ENCODE measurements at places on chromosomes 3 and 15.

GRCh38 chr15:69656271-69657030 is 203.8 kb downstream of the RPLP1 start:
- DNase-seq = no peak

DNA sequence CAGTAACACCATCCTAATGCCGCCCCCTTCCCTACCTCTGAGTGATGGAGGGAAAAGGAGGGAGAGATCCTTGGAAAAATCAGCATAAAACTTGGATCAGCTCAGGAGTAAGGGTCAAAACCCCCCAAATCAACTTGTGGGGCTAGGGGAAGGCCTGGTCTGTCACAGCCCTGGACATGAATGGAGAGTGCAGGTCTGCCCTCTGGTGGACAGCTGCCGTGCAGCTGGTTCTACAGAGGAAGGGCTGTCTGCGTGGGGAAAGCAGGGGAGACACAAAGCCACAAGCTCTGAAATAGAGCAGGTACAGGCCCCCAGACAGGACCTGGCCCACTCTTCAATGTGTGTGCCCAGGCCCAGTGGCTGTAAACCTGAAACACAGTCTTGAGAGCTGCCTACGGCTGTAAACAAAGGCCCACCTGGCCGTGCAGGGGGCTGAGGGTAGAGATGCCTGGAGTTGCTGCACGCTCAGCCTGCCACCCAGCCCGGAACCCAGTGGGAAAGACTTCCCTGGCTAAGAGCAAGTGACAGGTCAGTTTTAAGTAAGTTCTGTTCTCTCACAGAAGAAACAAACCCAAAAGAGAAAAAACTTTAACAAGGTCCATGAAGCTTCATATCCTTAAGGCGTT is 16.4 kb downstream of the CLK3 start:
- no peak for DNase-seq

DNA sequence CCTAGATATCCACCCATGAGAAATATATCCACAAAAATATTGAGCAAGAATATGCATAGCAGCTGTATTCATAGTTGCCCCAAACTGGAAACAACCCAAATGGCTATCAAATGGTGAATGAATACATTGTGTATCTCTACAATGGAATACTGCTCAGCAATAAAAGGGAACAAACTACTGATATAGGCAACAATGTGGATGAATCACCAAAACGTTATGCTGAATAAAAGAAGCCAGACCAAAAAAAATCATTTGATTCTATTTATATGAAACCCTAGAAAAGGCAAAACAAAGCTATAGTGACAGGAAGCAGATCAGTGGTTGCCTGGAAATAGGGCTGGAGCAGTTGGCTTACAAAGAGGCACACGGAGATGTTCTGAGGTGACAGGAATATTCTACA is 15.5 kb upstream of the CMTM7 start:
- no peak for DNase-seq

DNA sequence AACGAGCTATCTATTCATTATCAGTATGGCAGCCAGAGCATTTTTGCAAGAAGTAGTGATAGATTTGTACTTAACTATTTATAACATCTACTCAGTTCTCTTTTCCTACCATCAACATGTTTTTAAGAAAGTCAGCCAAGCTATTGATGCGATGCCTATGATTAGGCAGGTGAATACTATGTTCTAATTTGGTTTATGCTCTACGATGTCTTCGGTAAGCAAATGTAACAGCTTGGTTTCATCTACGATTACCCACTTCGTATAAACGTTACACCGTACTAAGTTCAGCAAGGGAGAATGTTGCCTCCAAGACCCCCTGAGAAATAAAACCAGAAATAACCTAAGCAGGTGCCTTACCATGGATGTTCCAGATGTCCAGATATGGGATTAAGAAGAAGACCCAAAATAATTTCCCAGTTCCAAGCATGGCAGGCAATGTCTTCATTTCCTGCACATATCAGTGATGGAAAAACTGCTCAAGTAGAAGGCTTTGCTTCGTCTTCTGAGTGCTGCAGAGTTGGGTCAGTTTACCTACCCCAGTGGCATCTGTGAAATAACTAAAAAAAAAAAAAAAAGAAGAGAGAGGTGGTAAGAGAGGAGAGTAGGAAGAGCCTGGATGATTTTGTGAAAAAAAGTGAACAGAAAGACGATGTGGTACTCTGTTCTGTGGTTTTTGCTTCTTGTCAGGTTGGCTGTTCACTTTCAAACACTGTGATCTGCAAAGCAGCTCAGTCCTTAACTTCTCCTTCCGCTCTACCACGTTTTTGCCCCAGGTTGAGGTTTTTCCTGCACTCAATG is at the start of gene BTLA:
Gene BTLA (minus strand): TSS at position 559 of the 798 bp plus-strand sequence. CDS start 114 bp downstream, at position 445.
- DNase-seq = no peak

GRCh38 chr3:22156868-22157267 is 405.9 kb upstream of the ZNF385D start:
- no peak for DNase-seq

GRCh38 chr3:153372326-153372725 is 210.3 kb downstream of the RAP2B start:
- no peak for DNase-seq

- no peak for DNase-seq
Observed at GRCh38 chr3:198107840-198108734, 148.1 kb downstream of the LMLN start.

- DNase-seq = no peak
Observed at GRCh38 chr3:140223631-140224030, 288.6 kb downstream of the CLSTN2 start.

DNA sequence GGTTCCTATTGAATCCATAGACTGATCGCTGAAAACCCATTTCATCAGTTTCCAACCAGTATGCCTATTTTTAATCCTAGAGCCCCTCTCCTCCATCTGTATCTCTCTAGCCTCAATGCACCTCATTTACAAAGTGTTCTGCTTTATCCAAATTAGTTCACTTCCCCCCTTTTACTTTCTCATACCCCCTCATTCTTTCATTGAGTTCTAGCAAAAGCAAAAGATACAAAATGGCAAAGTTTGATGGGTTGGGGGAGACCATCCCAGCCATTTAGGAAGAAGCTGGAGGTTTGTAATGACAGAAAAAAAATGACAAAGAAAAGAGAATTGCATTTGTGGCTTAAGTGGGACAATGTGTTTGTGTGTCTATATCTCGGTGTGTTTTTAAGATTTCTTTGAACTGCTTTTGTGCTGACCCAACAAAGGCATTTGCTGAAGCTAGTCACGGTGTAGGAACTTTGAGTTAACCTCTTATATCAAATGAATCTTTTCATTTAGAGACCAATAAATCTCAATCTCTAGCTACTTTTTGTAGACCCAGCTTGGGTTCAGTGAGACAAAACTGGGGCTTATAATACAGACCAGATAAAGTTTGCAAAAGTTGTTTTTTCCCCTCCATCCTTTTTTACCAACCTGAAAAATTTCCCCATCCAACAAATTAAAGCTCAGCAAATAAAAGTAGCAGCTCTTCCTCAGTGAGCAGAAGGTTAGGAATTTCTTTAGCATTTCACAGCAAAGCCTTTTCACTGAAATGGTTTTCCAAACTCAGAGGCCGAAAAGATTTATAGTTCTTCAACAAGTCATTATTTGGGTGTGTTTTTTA is 18.7 kb downstream of the NR2F2 start:
- DNase-seq = no peak

GRCh38 chr3:127103080-127103479 is 89.9 kb upstream of the PRR23E start:
- no peak for DNase-seq

GRCh38 chr3:152211655-152212054 is 57.1 kb upstream of the MBNL1 start:
- no peak for DNase-seq

DNA sequence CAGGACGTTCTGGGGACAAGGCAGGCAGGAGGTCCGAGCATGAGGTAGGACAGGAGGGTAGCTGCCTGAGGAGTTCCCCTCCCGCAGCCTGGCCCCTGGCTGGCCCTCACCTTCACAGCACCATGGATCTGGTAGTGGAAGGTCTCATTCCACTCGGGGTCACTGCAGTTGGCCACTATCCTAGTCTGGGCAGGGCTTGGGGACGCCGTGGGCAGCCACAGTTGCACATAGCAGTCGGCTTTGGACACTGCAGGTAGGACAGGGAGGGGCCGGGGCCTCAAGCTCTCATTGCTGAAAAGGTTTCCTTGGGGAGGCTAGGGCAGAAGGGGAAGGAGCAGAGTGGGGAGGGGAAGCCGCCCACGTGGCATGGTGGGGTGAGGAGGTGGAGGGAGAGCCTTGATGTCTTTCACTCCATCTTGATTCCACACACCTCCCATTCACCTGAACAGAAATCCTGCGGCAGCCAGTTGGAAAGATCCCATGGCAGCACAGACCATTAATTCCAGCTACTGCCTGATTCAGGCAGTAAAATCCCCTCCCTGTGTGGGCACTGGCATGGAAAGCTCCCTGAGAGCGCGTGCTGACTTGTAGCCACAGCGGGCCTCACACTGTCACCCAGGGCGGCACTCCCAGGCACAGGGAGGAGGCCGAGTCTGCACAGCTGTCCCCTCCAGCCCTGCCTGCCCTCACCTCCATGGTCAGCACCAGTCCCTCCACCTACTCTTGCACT is 2.1 kb downstream of the PLA2G4F start:
- DNase-seq = no peak

- DNase-seq = no peak
Observed at GRCh38 chr3:11275926-11276325, 3.7 kb downstream of the ATG7 start.

DNA sequence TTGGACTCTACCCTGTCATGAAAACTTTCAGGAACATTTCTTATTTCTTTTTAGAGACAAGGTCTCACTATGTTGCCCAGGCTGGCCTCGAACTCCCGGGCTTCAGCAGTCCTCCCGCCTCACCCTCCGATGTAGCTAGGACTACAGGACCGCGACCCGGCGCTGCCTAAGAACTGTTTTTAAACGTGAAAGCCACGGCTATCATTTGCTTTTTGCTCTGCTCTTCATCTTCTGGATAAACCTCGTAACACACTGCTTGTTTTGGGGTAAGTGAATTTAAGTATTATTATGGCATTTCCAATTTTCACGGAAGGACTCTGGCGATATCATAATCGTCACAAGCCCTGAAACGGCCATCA is 14.3 kb upstream of the CCNL1 start:
- no peak for DNase-seq

- peak; percentile 1 for DNase-seq
Observed at GRCh38 chr3:84547971-84548970, 410.5 kb upstream of the CADM2 start.

- no peak for DNase-seq
Observed at GRCh38 chr3:41241161-41241560, 41.9 kb downstream of the CTNNB1 start.

- DNase-seq = peak; percentile 56
Observed at GRCh38 chr3:114803042-114803695, 343.9 kb downstream of the ZBTB20 start.

DNA sequence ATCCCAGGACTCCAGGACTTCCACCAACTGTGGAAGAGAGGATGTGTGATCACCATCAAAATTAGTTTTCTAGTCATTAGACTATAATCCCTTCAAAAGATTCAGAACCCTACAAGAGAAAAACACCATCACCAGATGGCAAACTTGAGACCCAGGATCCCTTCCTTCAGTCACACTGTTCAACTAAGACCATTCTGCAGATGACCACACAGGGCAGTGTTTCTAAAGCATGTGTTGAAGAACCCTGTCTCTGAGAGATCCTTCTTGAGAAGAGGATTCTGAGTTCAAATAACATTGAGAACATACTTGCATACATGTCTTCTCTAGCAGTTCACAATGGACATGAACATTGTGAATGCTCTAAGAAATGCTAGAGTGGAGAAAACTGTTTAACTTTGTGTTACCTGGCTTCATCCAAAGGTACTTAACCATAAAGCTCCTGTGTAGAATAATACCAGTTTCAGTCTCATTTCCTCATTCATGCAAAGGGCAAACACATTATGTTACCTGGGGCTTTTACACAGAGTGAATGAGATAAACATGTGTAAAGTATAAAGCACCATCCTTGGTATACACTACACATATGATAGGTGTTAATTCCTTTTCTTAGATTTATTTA is 2.4 kb upstream of the ADGRG7 start:
- no peak for DNase-seq

- no peak for DNase-seq
Observed at GRCh38 chr3:97293596-97294131, 470.9 kb upstream of the ARL6 start.

- DNase-seq = no peak
Observed at GRCh38 chr15:72153269-72154000, 35.2 kb downstream of the SENP8 start.

DNA sequence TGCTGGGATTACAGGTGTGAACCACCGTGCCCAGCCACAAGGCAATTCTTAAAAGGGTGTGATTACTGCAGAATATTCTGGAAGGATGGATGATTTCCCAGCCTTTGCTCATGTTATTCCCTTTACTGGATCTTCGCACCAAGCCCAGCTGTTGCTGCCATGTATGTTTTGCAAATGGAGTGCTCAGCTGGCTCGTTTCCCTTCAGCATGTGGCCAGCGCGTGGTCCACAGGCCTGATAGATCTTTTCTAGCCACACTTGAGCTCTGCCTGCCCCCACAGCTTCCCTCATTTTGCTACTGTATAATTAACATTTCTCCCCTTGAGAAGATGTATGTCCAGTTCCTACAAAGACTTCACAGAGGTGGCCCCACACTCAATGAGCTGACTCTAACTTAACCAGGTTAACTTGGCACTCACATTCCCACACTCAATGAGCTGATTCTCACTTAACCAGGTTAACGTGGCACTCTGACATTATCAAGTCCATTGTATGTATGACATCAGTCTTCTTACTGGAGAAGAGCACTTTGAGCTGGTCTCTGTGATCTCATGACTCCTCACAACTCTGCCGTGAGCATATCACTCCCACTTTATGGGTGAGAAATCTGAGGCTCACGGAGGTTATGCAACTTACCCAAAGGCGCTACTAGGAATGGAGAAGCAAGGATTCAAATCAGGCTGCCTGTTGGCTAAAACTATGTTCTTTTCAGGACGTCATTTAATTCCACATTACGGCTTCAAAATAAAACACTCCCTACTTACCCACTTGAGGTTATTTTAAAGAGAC is 49.2 kb downstream of the TM4SF4 start:
- DNase-seq = no peak

GRCh38 chr3:75341324-75342067 is 322.6 kb upstream of the FRG2C start:
- no peak for DNase-seq

DNA sequence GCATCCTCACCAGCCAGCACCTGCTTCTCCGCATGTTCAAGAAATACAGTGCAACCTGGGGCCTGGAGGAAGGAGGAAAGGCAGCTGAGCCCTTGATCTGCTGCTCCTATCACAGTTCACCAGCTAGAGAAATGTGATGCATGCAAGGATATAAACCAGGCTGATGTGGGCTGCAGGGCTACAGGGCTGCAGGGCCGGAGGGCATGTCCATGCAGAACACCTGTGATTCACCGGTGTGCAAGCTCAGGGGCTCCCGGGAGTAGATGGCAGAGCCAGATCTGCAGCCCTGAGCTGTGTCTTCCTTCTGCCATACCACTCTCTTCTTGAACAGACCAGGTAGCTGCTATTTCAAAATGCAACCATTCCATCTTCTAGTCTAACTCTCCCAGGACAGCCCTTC is 84.9 kb downstream of the HMG20A start:
- no peak for DNase-seq

Data from NCI-H446 treated with DMSO at 0.1 percent for 48 hours (cell line).